ENCODE measurements at places on chromosomes 12 and 14. TPM values are rescaled to one million over a fixed set of nuclear protein-coding genes. Genes with fewer than 3 reads are reported as not detected.

GRCh38 chr14:77794357-77794756, 5.6 kb upstream of the ADCK1 start:
- DNase-seq = no peak

DNA sequence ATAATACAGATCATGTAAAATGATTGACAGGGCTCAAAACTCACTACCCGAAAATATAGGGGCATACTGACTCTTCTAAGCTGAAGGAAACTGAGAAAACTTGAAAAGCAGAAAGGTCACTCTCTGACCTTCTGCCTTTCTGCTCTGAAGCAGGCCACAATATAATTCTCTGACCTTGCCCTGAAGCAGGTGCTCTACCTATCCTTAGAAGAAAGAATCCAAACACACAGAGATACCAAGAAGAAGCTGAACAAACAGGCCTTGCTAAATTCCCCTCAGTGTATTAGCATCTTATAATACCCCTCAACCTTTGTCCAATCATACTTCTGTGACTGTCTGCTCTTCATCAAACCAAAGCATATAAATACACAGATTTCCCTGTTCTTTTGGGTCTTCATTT, 60.9 kb upstream of the BBS10 start:
- DNase-seq = no peak

GRCh38 chr12:82645414-82645813, 41.3 kb upstream of the TMTC2 start:
- no peak for DNase-seq

DNA sequence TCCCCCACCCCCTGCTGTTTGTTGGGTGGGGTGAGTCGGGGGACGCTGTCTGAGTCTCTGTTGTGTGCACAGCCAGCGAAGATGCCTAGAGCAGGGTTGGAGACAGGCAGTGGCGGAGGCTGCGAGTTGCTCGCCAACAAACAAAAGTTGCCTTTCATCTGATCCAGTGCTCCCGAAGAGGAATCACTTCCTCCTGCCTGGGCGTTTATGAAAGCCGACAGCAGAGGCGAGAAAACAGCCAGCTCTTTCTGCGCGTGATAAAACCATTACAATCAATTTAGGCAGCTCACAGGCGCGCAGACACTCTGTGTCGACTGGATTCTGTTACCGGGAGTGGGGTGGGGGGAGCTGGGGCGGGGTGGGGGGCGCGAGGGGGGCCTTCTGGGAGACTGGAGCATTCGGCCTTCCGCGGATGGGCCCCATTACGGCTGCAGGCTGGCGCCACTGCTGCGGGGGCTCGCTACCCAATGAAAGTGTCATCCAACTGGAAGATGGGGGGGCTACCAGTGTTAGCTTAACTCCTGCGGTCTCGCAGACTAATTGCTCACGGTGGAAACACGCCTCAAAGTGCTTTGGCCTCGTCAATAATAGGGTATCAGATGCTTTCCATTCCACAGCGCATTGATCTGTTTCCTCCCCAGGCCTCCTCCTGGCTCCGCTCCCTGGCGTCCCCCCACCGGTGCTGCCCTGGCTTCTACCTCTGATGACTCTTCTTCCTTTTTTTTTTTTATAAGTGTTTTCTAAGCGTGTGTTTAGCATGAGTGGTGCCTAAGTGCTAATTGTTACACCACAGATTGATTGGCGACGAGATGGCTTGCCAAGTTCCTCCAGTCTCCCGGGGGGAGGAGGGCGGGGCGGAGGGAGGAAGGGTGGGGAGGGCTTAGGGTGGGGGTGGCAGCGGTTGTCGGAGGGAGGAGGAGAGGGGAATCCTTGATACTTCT, 678.4 kb downstream of the MED13L start:
- no peak for DNase-seq

DNA sequence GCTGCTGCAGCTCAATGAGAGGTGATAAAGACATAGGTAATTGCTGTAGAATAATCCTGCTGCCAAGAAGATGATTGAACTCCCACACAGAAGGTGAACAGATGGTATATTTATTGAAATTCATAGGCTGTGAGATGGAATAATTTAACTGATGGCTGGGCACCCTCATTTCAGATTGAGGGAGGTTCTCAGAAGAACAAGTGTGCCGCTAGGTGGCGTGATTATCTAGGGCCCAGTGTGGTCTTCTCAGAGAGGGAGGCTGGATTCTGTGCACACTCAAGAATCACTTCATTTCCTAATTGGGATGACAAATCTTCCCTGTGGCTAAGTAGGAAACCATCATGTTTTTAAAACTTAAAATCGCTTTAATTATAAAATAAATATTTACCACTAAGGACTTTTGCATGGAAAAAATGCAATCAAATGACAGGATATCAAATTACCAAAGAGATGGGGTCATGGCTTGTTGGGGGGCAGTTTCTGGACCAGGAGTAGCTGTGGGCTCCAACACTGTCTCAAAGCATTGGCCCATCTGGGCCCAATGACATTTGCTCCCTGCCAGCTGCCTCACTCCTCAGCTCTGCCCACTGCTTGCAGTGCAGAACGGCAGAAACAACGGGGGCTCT, 132.3 kb downstream of the SNAPC1 start:
- DNase-seq = peak; percentile 11

GRCh38 chr12:102753802-102754201, 163.2 kb downstream of the PAH start:
- DNase-seq = no peak

GRCh38 chr12:67193704-67194103, 75.5 kb upstream of the CAND1 start:
- DNase-seq = no peak

DNA sequence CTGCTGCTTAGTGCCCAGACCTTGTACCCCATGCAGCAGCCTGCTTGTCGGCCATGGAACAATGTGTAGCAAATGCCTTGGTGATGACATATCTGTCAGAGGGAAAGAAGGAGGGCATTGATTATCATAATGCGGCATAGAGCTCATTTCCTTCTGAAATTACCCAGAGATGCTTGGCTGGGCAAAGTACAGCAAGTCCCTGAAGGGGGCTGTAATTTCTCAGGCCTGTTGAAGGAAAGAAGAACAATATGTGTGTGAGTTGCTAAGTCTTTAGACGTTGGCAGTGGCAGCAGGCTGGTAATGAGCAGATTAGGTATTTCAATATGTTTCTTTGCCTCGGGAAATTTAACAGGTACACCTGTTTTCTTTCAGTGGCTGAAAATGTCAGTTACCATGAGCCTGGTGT, 128.6 kb downstream of the CRADD start:
- no peak for DNase-seq

DNA sequence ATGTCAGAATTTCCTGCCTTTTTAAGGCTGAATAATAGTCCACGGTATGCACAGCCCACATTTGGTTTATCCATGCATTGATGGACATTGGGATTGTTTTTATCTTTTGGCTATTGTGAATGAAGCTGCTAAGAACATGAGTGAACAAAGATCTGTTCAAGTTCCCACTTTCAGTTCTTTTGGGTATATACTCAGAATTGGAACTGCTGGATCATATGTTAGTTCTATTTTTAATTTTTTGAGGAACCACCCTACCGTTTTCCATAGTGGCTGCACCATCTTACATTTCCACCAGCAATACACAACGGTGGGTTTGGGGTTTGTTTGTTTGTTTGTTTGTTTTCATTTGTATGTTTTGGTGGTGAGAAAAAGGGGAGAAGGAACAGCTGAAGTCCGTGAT, 6.4 kb downstream of the GPR68 start:
- no peak for DNase-seq

GRCh38 chr12:51819736-51820525, 28.6 kb downstream of the FIGNL2 start:
- no peak for DNase-seq

DNA sequence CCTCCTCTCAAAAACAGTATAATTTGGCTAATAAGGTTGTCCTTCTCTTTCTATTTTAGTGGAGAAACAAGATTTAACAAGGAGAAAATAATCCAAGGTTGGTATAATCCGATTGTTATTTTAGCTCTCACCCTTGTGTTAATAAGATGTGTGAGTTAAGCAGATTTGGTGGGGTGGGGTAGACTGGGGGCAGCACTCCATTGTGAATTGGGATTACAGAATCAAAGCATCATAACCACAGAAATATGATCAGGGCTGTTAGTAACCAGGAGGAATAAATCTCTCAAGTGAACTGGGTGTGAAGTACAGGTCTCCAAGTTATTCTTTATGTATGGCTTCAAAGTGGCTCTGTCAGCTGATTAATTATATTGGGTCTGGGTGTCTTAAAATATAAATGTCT, 10.2 kb downstream of the TIGAR start:
- DNase-seq = no peak

GRCh38 chr12:132661972-132662371, 25.2 kb downstream of the POLE start:
- no peak for DNase-seq

GRCh38 chr12:50197297-50197727, 30.1 kb upstream of the CERS5 start:
- DNase-seq = no peak

- no peak for DNase-seq
These were observed 117.5 kb upstream of the DYRK2 start for GRCh38 chr12:67531051-67531450.

- no peak for DNase-seq
These were observed 64.5 kb downstream of the CRADD start for GRCh38 chr12:93741659-93742109.

DNA sequence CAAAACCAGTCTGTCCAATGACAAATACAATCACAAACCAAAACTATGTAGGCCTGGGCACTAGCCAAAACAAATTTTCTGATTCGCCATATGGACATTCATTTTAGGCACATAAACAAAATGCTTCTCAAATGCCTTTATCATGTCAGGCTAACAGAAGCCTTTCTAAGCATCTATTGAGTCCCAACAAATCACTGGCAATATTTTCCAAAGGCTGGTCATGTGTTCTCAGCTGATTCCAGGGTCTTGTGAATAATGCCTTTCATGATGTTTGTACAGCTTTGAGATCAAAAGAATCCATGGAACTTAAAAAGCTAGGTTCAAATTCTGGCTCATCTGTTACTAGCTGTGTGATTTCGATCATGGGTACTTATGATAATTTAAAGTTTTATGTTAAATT, 16.1 kb downstream of the FSCB start:
- DNase-seq = no peak

GRCh38 chr12:117272690-117273089, 82.4 kb upstream of the FBXO21 start:
- no peak for DNase-seq

DNA sequence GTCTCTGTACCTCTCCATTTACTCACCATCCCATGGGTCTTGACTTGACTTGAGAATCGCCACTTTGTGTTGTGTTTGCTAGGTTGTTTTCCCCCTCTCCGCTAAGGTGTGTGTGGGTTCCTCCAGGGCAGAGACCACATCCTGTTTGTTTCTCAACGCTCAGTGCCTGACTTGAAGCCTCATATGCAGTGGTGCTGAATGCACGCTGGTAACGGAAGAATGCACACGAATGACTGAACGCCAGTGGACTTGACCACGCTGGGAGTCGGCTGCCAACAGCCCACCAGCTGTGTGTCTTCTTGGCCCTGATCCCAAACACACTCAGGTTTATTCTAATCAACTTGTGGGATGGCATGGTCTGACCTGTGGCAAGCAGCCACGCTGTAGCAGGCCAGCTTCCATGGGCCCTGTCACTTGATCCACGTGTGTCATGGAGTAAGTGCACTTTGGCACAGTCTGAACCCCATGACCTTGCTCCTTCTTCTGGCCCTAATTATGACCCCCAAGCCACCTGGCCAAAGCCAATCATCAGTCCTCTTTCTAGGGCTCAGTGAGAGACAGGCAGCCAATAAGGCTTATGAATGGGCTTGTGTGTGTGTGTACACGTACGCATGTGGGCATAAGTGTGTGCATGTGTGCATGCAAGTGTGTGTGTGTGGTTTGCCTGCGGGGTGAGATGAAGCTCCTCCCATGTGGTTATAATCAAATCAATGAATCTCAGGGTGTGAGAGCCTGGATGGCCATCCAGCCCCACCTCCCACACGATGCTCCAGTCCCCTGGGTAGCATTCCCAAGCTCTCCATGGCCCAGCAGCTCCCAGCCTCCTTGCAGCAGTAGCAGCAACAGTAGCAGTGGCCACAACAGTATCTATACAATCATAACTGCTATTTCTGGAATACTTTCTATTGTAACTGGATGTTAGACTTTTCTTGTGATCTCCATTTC, 6.4 kb upstream of the TC2N start:
- DNase-seq = peak; percentile 91

- no peak for DNase-seq
These were observed 12.1 kb upstream of the EML1 start for GRCh38 chr14:99781091-99781490.

DNA sequence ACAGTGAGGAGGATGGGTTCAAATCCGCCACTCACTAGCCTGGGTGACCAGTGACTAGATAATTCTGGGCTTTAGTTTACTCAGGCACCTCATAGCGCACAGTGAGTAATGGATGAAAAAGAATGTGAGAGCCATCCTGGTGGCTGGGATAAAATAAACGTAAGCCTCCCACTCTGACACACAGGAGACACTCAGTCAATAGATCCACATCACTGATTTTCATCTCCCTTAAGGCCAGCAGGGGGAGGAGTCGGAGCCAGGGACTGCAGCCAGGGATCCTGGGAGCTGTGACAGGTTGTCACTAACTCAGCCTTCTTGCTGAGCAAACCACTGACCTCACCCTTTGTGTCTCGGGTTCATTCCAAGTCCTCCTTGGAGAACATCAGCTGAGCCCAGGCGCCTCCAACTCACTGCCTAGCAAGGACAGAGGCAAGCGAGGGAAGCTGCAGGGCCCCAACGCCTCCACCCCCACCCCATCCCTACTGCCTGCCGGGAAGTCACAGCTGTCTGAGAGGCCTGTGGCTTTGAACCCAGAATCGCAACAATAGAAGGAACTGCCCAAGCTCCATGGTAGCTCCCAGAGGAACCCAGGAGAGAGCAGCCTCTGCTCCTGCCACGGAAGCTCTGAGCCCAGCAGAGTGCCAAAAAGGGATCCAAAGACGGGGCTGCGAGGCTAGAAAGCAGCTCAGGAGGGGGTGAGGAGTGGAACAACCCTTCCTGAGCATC, 30.7 kb downstream of the PXN start:
- DNase-seq = no peak

GRCh38 chr12:116990971-116991966, 80.5 kb downstream of the FBXW8 start:
- DNase-seq = no peak

DNA sequence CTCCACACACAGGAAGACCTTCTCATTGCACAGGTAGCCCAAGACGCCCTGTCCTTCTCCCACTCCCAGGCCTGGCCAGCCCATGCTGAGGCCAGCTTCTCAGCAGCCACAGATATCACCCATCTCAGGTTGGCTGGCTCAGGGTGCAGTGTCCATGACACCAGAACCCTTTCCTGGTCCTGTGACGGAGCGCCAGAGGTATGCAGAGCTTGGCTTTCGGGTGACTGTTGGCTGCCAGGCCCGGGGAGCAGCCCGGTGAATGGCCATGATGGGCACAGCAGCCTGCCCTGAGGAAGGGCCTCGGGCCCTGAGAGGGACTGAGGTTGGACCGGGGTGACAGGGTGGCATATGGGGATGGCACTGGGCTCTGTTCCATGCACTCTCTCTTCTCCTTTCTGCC, 173.4 kb downstream of the TSPAN9 start:
- no peak for DNase-seq

Gene VRTN
- total RNA-seq = not detected

Gene SLCO1B1
- not detected for total RNA-seq

Gene C12orf60
- total RNA-seq = 1.3 TPM

Gene AKAP5
- 0.14 TPM for total RNA-seq

Gene MYF6
- total RNA-seq = not detected

Gene KIF5A
- 1.00 TPM for total RNA-seq

Gene RNU4-1
- 925 TPM for total RNA-seq

Gene GPRC5D
- total RNA-seq = not detected

Gene KRT83
- total RNA-seq = not detected

Gene RASSF8
- not detected for total RNA-seq

Gene FERMT2
- 0.75 TPM for total RNA-seq

Gene ANKRD33
- not detected for total RNA-seq

Gene AQP2
- total RNA-seq = not detected

Gene SYNE2
- total RNA-seq = 259 TPM

Gene PLD4
- not detected for total RNA-seq

Measured in CD4-positive, alpha-beta memory T cell (primary cell).